Bronchial smooth muscle cell (primary cell): ENCODE measurements at places on chromosomes 6 and 20. TPM values are rescaled to one million over a fixed set of nuclear protein-coding genes. Genes with fewer than 3 reads are reported as not detected.

The LY86 gene
- total RNA-seq: not detected in 2 replicates

The DLL1 gene
- total RNA-seq: under 0.01 and 0.09 TPM in 2 replicates

The HIVEP1 gene
- 6.0 and 6.4 TPM in 2 replicates for total RNA-seq

The WASF1 gene
- 2.5 and 4.9 TPM in 2 replicates for total RNA-seq
